ENCODE measurements at places on chromosomes 2 and 18.

DNA sequence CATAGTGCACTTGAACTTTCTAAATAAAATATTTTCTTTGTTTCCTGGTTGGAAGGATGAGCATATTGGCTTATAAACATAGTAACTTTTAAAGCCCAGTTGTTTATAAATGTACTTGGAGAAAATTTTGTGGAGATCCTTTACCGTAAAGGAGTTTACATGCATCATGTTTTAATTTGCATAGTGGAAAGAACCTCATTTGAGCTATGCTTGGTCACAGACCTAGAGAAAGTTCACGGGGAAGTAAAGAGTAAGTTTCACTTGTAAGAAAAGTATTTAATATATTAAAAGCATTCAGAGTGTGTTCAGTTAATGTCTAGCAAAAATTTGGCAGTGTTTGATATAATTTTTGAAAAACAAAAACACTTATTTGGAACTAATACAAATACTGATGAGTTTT is 45.3 kb downstream of the PIKFYVE start:
- DNase-seq = no peak

- DNase-seq = no peak
Measured at GRCh38 chr18:76741346-76741745, 81.0 kb upstream of the ZNF236 start.

DNA sequence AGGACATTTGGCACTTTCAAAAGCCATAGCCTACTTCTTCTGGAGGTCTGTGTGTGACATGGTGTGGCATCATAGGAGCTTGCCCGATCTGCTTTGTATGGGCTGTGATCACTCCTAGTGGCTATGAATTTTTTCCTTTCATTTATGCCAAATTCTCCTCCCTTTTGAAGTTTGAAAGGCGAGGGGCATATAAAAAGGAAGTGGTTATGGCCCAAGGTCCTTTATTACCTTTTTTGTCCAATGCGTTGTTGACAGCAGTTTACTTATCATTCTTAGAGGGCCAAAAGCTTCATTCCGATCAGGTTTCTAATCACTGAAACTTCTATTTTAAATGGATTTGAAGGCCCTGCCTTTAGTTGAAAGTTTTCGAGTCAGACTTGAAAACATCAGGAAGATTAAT is 224.3 kb upstream of the FOSL2 start:
- no peak for DNase-seq

DNA sequence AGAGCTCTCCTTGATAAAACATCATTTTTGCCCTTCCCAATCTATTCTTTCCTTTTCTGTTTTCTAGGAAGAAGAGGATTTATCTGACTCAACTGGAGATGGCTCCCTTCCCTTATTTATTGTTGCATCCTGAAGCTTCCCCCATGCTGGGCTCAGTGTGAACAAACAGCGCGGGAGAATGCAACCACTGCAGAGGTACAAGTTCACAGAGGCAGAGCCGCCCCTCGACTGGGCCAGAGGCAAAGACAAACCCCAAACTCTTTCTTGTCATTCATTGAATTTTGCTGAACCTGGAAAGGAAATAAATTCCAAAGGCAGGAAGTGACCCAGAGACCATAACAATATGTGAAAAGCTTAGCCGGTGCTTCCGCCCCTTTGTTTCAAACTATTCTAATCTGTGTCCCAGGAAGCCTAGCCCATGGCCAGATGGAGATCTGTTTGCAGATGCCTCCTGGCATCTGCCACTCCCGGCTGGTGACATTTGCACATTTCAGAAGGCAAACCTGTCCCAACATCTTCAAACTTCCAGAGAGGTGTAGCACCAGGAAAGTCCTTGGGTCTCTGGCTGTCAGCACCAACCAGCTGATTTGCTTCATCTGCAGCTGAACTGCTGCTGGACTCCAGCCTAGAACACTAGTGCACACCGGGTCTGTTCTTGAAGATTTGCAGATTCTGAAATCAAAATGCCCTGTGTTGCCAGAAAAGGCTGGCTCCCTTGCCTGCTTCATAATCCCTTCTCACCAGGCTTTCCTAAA is 79.4 kb upstream of the MAP4K3 start:
- peak; percentile 57 for DNase-seq

GRCh38 chr2:60880643-60881046 is 729 bp upstream of the REL start:
- no peak for DNase-seq

- DNase-seq = peak; percentile 52
Measured at GRCh38 chr2:107635883-107636282, 190.8 kb upstream of the RGPD4 start.

DNA sequence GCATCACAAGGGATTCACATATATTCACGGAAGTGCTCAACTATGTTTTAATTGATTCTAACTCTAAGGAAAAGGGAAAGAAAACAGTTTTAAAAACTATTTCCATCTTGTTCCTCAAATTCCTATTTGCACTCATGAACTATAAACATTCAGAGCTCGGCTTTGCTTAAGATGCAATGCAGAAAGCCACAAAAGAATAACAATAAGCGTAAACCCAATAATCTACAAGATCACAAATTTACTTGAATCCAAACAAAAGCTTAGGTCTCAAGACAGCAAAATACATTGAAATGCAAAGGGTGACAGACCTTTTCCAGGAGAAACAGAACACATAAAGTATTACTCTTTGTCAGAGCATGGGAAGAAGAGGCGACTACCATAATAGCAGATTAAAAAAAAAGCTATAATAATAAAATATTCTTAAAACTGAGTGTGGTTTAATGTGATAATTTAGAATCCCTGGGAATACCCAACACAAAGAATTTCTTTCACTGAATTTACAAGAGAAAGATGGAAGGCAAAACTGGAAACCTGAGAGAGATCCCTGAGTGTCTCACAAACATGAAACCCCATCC is 1094.9 kb downstream of the LRP1B start:
- no peak for DNase-seq

- DNase-seq = no peak
Measured at GRCh38 chr2:235558572-235558971, 64.7 kb downstream of the AGAP1 start.

GRCh38 chr2:37730037-37730818 is 58.8 kb upstream of the CDC42EP3 start:
- no peak for DNase-seq

DNA sequence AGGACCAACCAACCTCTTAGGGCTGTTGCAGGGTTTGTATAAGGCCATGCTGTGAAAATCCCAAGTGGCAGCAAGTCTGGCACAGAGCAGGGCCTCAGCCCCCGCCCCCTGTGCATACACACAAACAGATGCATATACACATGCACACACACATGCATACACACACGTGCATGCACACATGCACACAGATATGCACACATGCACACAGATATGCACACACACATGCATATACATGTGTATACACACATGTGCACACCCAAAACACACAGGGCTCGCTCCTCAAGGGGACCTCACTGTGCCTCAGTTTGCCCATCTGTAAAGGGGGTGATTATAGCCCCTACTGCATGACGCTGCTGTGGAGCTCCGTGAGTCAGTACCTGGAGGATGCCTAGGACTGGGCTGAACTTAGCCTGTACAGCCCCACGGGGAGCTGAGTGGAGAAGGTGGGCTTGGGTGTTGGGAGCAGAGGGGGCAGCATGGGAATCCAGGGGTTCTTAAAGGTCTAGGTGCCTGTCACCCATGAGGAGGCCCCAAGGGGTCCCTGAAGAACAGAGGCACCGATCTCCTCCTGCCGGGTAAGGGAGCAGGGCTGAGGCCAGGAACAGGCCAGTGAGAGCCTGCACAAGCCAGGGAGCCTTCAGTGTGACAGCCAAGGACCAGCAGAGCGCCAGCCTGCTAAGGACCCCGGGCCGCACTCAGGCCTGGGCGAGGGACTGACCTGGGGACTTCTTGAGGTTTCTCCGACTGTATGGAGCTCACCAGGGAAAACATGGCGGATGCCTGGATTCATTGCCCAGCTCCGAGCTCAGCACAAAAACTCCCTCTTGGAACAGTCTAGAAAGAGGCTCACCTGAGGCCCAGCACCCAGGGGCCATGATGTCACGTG is 24.0 kb upstream of the ALPI start:
- no peak for DNase-seq

DNA sequence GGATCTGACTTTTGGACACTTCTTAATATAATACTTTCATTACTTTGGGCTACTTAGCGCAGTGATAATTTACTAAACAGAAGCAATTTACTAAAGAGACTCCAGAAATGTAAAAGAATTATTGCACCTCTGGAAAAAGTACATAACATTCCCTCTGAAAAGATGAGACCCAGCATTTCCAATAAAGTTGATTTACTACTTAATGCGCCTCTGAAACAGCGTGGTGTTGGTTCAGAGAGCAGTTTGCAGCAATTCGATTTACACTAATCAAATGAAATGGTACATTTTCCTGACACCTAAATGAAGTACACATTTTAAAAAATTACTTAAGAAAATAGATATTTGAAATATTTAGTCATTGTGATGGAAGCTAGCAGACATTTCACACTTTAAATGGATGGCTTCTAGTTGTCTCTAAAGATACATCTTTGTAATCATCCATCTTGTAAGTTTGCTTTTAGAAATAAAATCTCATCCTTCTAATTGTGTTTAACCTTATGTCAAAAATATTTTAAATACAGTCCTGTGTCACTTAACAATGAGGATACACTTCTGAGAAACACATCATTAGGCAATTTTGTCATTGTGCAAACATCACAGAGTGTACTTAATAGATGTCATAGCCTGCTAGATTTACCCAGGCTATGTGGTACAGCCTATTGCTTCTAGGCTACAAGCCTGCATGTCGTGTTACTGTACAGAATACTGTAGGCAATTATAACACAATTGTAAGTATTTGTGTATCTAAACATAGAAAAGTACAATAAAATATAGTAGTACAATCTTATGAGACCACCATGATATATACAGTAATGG is 284.6 kb upstream of the UBE2E3 start:
- DNase-seq = no peak

DNA sequence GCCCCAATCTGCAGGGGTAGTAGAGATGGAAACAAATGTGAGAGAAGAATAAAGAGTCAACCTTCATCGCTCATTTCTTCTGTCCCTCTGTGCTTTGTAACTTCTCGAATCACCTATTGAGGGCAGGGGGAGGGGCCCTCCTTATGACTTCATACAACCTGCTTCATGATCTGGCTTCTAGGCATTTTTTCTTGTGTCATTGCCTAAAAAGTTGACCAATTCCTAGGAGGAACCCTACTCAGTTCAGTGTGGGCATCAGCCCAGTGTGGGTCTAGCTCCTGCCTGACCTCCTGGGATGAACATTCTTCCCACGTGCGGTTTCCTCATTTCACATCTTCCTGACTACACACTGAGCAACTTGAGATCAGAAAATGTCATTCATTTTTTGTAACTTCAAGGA is 46.3 kb upstream of the CREB1 start:
- DNase-seq = peak; percentile 65

DNA sequence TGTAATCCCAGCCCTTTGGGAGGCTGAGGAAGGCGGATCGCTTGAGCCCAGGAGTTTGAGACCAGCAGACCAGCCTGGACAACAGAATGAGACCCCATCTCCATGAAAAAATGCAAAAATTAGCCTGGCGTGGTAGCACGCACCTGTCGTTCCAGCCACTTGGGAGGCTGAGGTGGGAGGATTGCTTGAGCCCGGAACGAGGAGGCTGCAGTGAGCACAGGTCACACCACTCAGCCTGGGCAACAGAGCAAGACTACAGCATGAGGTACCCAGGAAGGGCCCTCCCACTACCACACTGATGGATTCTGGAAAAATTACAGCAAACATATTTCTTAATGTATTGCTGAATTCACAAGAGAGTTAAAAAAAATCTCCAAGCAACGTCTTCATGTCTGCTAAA is 56.3 kb upstream of the HPCAL1 start:
- no peak for DNase-seq

- DNase-seq = no peak
Measured at GRCh38 chr18:2891526-2892431, 45.0 kb downstream of the EMILIN2 start.

DNA sequence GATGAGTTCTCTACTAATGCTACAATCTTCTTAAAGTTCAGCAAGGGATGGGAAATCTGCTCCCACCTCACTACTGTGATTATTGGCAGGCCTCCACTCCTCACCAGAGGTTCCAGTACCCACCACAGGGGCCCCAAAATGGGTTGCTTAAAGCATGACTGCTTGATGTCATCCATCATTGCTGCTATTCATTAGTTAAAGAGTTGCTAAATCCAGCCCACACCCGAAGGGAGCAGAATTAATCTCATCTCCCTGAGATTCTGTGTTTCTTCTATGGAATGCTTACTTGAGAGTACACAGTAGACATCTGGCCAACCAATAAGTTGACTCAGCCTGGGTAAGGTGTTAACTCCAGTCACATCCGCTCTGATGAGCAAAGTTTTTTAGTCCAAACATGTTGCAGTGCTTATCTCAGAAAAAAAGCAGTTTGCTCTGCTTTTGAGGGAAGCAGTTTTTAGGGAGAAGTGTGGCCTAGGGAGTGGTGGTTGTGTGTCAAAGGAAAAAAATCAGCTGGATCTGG is 690.2 kb upstream of the POU3F3 start:
- DNase-seq = no peak

DNA sequence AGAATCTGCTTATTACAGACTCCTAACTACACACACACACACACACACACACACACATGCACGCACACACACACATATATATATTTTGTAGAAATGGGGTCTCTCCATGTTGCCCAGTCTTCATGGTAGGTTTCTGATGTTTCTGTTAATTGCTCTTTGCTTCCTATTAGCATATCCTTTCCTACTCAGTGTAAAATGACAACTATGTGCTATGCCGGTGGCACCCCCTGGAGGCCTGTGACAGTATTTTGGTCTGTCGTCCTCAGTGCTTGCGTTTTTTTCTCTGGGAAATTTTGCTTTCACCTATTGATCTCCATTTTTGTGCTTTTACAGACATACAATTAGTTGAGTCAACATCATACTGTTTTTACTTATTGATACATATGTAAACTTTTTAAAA is 322.1 kb downstream of the LRRTM1 start:
- no peak for DNase-seq

DNA sequence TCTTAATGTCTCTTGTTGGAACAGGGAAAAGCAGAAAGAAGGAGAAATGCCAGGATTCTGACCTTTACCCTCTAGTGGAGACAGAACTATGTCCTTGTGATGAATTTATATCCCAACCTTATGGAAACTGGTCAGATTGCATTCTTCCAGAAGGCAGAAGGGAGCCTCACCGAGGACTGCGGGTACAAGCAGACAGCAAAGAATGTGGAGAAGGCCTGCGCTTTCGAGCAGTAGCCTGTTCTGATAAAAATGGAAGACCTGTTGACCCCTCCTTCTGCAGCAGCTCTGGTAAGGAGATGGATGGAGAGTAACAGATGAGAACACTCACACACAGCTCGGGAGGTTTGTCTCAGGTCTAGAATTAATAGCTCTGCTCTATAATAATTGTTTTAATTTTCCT is 552.7 kb upstream of the HNMT start:
- no peak for DNase-seq

DNA sequence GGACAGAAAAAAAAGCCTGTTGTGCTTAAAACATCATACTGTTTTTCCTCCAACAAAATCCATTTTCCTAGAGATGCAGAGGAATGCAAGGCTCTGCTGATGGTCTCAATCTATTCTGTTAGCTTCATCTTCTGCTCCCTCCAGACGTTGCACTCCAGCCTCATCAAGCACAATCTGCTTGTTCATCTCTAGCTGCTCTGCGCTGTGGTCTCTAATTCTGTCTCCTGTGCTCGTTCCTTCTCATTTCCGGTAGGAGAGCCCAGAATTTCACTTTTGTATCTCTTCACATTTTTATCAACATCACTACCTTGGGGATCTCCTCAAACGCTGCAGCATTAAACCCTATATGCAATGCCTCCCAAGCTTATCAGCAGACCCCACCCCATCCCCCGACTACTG is 708.9 kb downstream of the RNF144A start:
- DNase-seq = no peak
